Stimulated activated CD8-positive, alpha-beta memory T cell treated with anti-CD3 and anti-CD28 coated beads, Interleukin-7, amount 100 ng/mL, for 1 hour (primary cell): ENCODE measurements at places on chromosomes 2 and 18.

DNA sequence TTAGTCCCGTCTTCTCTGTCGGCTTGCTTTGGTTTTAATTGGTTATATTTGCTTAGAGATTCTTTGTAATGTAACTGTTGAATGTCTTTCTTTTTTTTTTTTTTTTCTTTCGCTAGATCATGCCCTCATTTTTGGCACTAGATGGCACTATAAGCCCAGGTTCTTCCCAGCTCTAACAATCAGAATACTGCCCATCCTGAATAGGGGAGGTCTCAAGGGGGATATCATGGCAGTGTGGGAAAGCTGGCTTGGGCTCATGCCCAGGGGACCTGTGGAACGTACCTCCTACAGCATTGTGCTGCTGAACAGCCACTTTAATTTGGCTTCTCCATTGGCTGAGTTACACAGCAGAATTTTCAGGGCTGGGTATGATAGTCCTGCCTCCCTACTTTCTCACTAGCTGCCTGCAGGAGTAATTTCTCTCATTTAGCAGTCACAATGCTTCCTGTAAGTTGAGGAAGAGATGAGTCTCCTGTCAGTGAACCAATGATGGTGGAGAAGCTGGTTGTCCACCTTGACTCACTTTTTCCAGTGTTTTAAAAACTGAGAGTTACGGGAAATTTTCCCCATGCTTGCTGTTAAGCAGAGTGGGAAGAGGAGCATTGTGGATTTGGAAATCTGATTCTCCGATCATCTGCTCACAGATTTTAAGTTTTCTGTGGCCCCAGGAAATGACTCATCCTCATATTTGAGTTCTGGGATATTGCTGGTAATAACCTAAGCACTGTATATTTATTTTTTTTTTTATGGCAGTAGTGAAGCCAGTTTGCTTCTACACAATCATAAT lies 47.2 kb downstream of the RAD51AP2 start:
- DNase-seq: no peak

DNA sequence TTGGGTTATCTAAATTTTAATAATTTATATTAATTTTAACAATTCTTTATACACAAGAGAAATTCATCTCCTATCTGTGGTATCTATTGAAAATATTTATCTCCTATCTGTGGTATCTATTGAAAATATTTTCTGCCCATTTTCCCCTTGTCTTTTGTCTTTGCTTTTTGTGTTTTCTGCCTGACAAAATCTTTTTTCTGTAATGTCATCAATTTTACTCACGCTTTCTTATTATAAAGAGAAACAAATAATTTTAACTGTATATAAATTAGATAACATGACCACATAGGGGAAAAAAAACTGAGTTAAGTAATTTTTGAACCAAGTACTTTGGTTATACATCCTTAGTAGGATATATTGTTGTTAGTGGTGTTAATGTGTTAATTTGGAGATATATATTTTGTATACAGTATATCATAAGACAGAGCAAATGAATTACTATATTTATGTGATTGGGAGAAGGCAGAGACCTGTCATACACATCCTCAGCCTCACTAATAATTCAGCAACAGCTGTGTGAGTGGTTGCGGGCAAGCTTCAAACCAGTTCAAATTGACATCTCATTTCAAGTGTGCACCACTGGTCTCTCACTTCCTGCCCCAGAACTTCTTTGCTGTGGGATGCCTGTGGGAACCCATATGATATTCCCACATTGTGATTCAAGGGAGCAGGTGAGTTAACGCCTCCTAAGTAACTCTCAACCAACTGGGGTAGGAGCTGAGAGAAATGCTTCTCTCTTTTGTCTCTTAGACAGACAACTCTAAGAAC lies 292.4 kb downstream of the SP3 start:
- DNase-seq: no peak

DNA sequence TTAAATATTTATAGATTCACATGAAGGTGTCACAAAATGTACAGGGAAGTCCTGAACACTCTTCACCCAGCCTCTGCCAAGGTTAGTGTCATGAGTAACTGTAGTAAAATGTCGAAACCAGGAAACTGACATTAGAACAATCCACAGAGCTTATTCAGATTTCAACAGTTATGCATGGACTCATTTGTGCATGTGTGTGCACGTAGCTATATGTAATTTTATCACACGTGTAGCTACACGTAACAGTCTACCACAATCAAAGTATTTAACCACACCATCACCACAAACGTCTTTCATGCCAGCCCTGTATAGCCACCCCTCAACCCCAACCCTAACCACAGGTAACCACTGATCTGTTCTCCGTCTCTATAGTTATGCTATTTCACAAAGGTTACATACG lies 211.7 kb upstream of the REV1 start:
- no peak for DNase-seq

DNA sequence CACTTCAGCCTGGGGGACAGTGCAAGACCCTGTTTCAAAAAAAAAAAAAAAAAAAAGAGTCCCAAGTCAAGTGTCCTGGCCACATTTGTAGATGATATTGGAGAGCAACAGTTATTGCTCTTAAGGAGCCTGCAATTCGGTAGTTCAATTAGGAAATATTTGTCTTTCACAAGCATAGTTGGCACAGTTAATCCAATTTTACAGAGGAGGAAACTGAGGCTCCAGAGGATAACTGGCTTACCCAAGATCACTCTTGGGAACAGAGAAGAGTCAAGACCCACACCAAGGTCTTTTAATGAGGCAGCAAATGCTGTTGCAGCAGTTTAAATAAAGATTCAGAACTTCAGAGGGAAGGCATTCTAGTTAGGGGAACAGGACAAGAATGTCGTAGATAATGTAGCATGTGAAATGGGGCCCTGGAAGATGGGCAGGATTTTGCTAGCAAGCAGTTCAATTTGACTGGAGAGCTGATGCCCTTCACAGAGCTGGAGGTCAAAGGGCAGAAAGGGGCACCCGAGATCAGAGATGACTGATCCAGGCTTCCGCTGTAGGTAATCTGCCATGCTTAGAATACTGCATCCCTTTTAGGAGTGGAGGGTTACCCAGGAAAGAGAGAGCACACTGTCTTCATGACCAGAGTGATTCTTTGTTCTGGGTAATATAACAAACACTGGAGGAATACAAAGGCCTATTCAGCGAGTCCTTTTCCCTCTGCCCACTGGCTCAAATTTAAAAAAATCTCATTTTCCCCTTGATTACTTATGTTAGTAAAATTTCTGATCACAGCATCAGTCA lies 3.0 kb downstream of the NPC1 start:
- no peak for DNase-seq

GRCh38 chr18:7743256-7743655 lies 176.1 kb downstream of the PTPRM start:
- DNase-seq: no peak

- no peak for DNase-seq
Observed at GRCh38 chr18:10402871-10403559, 51.4 kb upstream of the APCDD1 start.

GRCh38 chr2:54013996-54014395 lies 43.2 kb upstream of the PSME4 start:
- DNase-seq: no peak

DNA sequence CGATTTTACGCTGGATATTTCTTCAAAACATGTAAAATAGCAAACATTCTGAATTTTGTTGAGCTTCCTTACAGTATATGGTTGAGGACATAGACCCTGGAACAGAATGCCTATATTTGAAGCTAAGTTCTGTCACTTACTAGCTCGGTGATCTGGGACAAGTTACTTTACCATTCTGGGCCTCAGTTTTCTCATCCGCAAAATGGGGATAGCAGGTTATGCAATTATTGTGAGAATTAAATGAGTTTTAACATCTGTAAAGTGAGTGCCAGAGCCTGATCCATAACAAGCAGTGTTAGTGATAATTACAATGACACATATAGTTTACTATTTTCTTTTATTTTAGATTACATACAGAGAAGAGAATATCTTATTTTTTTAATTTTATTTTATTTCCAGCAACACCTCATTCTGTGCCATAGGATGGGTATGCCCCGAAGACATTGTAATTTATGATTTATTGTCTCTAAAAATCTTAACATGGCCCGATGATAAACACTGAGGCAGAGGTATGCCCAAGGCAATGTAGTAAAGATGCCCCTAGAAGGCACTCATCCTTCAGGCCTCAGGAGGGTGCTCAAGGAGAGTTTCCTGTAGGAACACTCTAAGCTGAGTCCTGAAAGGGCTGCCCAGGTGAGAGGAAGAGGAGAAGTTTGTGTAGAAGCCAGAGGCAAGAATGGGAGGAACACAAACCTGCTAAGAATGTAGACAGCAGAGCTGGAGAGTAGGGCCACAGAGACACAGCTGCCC lies 250.9 kb downstream of the BCL11A start:
- DNase-seq: no peak

GRCh38 chr2:17857021-17857420 lies 21.4 kb upstream of the KCNS3 start:
- DNase-seq: no peak

- no peak for DNase-seq
Observed at GRCh38 chr2:203654826-203655225, 51.6 kb upstream of the CD28 start.

GRCh38 chr18:57029761-57030160 lies 117.1 kb upstream of the BOD1L2 start:
- DNase-seq: no peak

GRCh38 chr2:35714883-35715282 lies 640.7 kb upstream of the CRIM1 start:
- no peak for DNase-seq

DNA sequence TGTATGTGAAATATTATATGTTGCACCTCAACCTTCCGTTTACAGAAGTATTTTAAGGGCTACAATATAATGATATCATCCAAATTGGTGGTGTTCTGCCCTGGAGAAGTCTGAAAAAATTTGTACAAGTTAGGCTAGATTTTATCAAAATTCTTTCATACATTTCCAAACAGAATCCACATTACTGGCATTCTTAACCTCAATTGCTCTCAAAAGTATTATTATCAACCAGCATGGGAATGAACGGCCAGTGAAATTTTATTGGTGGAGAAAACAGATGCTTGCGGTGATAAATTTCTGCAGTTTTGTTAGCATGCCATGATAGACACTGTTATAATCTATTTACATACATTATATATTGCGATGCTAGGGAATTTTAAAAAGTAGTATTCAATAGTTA lies 88.3 kb upstream of the TFPI start:
- DNase-seq: no peak

- DNase-seq: no peak
Observed at GRCh38 chr2:237860273-237860935, 981 bp downstream of the RAMP1 start.

DNA sequence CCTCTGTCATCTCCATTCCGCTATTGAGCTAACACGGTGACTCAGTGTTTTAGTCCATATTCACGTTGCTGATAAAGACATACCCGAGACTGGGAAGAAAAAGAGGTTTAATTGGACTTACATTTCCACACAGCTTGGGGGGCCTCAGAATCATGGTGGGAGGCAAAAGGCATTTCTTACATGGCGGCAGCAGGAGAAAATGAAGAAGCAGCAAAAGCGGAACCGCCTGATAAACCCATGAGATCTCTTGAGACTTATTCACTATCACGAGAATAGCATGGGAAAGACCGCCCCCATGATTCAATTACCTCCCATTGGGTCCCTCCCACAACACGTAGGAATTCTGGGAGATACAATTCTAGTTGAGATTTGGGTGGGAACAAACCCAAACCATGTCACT lies 22.6 kb upstream of the CXXC1 start:
- no peak for DNase-seq

GRCh38 chr2:54880428-54880827 lies 157.0 kb downstream of the EML6 start:
- DNase-seq: no peak

GRCh38 chr2:100429726-100430125 lies 12.3 kb upstream of the CHST10 start:
- DNase-seq: no peak

DNA sequence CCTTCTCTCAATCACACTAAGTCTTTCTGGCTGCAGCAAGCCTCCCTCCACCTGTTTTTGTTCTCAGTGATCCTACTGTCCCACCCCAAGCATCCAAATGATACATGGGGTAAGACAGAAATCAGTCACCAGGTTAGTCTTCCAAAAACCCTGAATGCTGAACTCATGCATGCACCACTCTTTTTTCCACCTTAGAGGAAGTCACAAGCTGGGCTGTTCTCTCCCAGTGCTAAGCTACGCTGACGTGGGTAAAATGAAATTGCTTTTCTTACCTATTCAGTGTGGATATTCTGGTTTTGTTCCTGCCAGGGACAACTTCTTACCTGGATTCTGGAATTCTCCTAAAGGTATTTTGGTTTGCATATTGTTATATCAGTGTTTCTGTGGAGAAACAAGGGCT lies 54.2 kb downstream of the LANCL1 start:
- no peak for DNase-seq

GRCh38 chr18:3449512-3450011 lies 410 bp upstream of the TGIF1 start:
- DNase-seq: peak; percentile 51

DNA sequence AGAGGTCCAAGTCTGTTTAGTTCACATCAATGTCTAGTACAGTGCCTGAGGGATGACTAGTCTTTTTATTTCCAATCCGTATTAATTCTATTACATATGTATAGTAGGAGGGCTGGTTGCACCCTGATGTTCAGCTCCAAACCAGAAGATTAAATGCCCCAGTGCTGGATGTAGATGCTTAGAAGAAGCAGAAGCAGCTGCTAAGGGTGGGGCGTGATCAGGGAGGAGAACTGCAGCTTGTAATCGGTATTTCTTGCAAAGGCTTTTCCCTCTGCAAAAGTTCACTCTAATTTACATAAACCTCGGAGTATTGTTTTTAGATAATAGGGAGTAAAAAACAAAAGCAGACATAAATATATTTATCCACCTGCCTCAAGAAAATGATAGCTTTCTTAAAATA lies 145.3 kb upstream of the ITGA4 start:
- no peak for DNase-seq

GRCh38 chr18:62738639-62739038 lies 23.3 kb downstream of the PHLPP1 start:
- no peak for DNase-seq

DNA sequence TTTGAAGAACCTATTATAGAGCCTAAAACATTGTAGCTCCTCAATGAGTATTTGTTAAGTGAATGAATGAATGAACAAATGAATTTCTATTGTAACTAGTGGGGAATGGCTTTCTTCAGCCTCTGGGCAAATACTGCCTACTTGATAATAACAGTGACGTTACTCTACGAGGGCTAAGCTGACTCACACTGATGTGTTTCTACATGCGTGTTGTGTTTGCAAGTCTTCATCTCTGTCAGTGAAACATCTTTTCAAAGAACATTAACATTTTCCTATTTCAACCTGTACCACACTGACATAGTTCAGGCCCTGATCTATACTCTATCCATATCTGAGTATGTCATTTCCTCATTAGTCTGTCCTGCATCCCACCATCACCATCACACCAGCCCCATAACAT lies 319.9 kb upstream of the ACVR2A start:
- DNase-seq: no peak

GRCh38 chr2:28695245-28695647 lies 56.4 kb upstream of the PPP1CB start:
- no peak for DNase-seq

DNA sequence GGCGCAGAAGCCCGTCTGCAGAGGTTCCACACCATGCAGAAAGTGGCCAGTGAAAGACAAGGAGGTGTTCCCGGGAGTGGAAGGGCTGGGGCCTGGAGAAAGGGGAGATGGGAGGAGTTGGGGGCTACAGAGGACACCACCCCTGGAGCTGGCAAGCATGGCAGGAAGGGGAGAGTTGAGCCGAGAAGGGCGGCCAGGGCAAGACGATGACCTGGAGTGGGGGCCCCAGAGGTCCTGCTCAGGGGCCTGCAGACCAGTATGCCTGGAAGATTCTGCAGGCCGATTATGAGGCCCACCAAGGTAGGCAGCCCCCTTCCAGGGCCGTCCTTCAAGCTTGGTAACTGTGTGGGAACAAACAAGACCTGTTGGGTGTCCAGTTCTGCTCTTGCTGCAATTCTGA lies 33.1 kb downstream of the RBFA start:
- DNase-seq: no peak

GRCh38 chr2:154425994-154426393 lies 272.5 kb upstream of the KCNJ3 start:
- no peak for DNase-seq
